ENCODE measurements at places on chromosomes 4 and X. TPM values are rescaled to one million over a fixed set of nuclear protein-coding genes. Genes with fewer than 3 reads are reported as not detected.

Gene SNX25
- 4.8 TPM for total RNA-seq

Gene DCAF12L2
- total RNA-seq = not detected

Gene GAK
- total RNA-seq = 308 TPM

GRCh38 chrX:30568136-30568535 lies 9.4 kb downstream of the TASL start:
- no peak for DNase-seq

Gene IL13RA2
- not detected for total RNA-seq
